ENCODE measurements at places on chromosomes 5 and 9.

DNA sequence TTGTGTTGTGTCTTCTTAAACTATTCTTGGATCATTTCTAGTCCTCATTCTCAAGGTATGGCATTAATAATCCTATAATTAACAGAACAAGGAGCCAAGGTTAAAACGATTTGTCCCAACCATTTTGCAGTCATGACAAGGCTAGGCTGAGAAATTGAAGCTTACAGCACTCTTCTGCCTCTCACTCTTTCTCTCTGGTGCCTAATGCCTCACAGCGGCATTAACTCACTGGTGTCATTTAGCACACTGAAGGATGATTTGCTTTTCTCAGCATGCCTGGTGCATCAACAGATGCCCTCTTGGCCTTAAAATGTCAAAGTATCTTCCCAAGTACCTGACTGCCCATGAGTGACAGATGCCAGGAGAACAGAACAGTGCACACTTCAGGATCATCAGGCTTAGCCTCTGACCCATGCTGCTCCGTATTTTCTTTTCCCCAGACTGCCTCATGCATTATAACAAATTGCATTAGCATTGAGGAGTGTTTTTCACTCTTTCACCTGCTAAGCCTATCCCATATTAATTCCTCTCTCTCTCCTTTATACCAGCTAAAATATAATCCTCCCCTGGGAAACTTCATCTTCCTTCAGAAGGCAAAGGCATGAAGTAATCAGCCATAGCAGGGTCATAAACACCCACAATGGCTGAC lies 61.1 kb upstream of the SV2C start:
- no peak for DNase-seq

DNA sequence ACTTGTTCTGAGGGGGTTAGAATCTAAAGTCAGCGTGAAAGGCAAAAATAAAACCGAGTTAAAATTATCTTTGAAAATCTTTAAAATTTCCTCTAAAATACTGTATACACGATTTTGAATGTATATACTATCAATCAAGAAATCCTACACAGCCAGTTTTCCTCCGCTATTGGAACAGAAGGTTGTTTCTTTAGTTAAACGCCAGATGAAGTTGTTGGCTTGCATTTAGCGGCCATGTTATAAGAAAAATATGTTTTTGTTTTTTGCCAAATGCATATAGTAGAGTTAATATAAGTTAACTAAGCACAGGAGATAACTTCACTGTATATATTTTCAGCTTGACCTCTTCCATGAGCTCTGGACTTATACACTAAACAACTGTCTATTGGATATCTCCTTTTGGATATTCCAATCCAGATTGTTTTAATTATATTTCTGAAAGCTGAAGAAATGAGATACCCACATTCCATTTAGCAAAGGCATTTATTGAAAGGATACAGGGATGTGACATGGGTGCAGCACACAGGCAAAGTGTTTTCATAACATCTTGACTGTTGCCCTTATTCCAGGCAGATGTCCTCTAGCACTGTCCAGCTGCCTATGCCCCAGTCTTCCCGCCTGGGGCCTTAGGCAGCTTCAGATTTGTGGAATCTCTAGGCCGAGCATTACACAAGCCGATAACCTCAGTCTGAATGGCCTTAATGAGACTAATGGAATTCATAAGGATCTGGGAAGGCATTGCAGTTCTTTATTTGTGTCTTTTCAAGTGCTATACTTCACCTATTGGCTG lies 10.0 kb upstream of the ATG10 start:
- DNase-seq: no peak

DNA sequence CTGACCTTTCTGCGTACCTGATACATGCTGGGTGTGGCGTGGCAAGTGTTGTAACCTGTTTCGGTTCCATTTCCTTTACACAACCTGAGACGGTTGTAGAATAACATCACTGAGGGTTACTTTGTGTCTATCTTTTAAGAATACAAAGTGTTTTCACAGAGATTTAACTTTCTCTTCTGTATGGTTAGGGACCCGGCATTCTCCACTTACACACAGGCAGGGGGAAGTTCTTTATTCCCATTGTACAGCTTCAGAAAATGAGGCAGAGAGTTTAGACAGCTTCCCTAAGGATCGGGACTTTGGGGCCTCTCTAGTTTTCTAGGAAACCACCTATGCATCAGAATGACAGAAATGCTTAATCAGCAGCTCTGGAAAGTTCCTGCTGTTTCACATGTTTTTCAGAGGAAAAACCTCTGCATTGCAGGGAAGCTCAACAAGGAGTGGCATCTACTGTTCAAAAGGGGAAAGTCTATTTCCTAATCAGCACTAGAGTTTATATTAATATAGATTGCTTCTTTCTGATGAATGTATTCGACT lies 41.3 kb downstream of the CAST start:
- peak; percentile 69 for DNase-seq

- DNase-seq: no peak
Observed at GRCh38 chr9:102237094-102237493, 498.6 kb upstream of the GRIN3A start.

DNA sequence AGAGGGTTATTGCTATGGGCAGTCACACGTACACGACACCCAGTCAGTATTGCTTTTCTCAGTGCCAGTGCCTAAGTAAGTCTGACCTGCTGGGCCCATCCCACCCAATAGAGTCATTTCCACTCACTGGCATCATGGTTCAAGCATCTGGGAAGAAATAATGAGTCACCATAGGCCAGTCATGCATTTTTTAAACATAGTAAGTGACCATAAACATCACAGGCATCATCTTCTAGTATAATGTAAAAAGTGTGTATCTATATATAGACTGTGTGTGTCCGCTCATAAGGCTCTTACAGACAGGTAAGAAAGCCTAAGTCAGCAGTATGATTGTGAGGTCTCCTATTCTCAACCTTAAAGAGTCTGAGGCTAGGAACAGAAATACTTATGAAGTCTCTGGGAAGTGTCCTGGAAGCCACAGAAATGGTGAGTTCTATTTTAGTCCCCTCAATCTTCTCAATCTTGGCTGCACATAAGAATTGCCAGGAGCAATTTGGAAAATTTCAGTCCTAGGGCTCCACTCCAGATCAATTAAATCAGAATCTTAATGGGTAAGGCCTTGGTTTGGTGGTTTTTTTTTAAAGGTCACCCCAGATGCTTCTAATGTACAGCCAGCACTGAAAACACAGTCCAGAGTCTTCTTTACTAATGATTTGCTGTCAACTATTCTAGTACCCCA lies 65.2 kb downstream of the ZNF366 start:
- no peak for DNase-seq

- DNase-seq: no peak
Observed at GRCh38 chr5:78555870-78556269, 92.7 kb downstream of the LHFPL2 start.

DNA sequence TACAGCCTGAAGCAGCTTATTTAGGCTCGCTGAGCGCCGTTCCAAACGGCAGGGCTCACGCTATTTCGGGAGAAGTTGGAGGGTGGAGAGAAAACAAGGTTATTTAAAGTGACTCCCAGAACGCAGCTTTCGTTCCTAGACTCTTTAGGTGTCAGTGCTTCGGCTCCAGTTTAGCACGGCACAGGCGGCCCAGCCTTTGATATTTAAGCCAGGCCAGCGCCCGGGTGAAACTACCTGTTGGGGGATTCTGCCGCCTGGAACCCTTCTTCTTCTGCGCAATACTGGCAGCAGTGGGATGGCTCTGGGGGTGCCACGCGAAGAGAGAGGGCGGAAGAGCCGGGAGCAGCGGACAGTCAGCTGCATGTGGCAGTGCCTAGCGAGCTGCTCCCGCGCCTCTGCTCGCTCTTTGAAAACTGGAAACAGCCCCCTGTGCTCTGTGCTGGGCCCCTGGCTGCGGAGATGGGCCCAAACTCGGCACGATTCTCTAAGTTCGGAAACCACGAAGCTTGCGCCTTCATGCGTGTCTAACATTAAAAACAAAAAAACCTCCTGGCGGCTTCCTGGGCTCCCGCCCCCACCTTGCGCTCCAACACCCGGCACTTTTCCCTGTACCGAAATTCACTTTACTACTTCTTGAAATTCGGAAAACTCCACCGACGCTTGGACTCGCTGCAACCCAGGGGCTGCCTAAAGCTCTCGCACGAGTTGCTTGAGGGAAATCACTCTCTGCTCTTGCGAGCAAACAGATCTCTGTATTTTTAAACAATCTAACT lies 34.6 kb upstream of the NFIB start:
- DNase-seq: no peak

GRCh38 chr9:70801181-70801829 lies 320.1 kb downstream of the TRPM3 start:
- no peak for DNase-seq

DNA sequence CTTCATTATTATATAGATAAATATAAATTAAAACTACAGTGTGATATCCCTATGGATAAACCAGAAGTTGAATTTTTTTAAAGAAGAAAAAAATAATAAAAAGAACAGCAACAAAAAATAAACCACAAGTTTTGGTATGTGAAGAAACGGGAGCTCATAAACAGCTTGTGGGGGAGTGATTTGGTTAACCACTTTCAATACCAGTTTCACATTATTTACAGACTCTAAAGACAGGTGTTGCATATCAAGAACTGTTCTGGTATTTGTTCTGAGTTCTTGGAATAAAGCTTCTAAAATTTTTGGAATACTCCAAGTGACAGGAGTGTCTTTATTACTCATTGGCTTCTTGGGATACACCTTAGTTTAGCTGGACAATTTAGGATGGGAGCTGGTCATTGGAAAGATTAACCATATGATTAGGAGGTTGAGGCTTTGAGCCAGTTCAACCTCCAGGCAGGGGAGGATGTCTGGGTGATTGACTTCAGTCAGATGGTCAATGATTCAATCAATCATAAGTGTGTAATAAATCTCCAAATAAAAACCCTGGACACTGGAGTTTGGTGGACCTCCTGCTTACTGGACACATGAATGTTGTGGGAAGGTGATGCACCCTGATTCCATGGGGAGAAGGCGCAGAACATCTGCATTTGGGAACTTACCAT lies 2223.1 kb upstream of the C9orf72 start:
- no peak for DNase-seq

GRCh38 chr5:39702928-39703327 lies 278.1 kb upstream of the DAB2 start:
- DNase-seq: no peak

DNA sequence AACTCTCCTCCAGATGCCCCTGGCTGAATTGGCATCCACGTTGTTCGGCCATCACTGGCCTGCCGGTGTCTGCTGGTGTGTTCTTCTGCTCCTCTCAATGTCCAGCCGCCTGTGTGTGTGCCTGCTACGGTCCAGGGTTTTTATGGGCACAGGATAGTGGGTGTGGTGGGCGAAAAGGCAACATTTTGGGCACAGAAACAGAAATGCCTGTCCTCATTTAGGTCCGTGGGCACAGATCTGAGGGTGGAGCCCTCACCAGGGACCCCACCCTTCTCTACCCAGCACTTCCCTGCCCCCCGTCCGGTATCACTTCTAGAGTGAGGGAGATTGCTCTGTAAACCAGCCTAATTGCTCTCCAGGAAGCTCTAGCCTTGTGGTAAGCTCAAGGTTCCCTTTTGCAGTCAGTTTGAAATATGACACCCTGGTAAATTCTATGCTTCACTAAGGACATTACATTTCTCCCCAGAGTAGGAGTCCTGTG lies 410.1 kb downstream of the MAT2B start:
- no peak for DNase-seq

- DNase-seq: no peak
Observed at GRCh38 chr9:19114680-19115270, 12.1 kb upstream of the HAUS6 start.

DNA sequence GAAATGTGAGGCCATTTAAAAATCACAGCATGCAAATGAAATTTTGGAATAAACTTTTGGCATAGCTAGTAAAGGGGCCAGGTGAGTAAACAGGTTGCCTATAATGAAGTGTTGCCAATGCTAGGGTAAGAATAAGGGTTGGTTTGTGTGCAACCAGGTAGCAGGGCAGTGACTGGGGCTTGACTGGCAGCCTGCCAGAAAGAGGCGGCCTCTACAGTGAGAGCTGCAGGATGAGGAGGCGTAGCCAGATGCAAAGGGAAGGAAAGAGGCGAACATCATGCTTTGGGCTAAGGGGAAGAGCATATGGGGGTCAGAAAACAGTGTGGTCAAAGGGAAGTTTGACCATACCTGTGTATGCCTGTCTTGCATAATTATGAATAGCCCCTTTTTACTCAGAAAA lies 70.6 kb downstream of the MAST4 start:
- DNase-seq: no peak

GRCh38 chr5:171702135-171702770 lies 83.4 kb upstream of the SMIM23 start:
- no peak for DNase-seq

DNA sequence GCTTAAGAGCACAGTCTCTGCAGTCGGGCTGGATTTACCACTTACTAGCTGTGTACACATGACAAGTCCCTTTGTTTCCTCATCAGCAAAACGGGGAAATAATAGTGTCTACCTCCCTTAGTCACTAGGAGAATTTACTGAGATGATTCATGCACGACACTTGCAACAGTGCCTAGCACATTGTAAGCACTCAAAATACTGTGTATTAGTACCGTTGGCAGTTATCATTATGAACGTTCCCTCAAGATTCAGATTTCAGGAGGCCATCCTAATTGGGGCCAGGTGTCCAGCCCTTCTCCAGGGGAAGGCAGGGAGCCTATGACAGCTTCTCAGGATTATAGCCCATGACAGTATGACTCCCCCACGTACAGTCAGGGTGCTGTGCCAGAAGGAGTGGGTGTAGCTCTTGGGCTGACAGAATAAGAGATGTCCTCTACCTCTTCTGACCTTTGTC lies 164.3 kb downstream of the DOCK2 start:
- DNase-seq: no peak

DNA sequence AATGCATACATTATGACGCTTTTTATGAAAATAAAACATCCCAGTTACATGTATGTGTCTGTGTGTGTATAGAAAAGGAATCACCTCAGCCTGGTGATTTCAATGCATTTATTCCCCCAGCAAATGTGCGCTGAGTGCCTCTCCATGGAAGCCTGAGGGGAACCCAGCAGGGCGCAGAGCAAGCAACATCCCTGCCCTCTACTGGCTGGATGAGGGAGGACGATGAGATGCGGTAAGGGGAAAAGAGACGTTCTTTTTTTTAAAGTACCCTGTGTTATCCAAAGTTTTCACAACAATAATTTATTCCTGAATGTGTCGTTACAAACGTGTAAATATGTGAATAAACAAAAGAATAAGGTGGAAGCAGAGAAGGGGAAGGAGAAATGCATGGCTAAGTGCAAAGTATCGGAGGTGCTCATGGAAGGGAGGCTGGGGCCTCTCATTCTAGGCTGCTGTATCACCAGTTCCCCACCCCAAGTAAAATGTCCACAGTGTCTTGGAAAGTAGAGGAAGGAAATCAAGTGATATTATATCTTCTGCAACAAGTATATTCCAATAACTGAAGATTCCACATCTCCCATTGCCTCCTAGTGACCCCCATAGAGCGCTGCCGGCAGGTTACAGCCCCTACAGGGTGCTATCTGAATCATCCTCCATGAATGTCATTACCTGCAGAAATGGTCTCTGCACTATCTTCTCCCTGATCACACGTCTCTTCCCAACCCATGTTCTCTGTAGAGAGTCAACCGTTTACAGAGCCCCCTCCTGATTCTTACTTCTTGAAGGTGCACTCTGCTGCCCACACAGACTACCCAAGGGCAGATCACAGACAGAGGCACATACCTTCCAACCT lies 13.0 kb upstream of the ABLIM3 start:
- DNase-seq: no peak

Measured in stimulated activated CD4-positive, alpha-beta T cell treated with anti-CD3 and anti-CD28 coated beads, Interleukin-4, amount 100 ng/mL, for 4 hours (primary cell).